ENCODE measurements at places on chromosomes 5 and 9. TPM values are rescaled to one million over a fixed set of nuclear protein-coding genes. Genes with fewer than 3 reads are reported as not detected.

Gene IL17B
- not detected for total RNA-seq

Gene C1QTNF2
- total RNA-seq, result 0.42 TPM

Gene FOXD4L4
- 0.16 TPM for total RNA-seq

Gene MXD3
- total RNA-seq, result 36.9 TPM

Gene KIF24
- 12.3 TPM for total RNA-seq

Gene SMIM3
- 5.7 TPM for total RNA-seq

Gene MORN5
- total RNA-seq, result not detected

Gene MTRR
- 50.8 TPM for total RNA-seq

Gene GZMA
- not detected for total RNA-seq

Gene ADGRD2
- not detected for total RNA-seq

Gene BTNL8
- not detected for total RNA-seq

Gene ZNF169
- 5.9 TPM for total RNA-seq

Gene ST8SIA4
- 5.9 TPM for total RNA-seq

Gene NKD2
- 20.6 TPM for total RNA-seq

GRCh38 chr5:115098041-115098702 is 71.5 kb downstream of the TRIM36 start:
- peak; percentile 13 for DNase-seq

- DNase-seq, result peak; percentile 59
Measured at GRCh38 chr9:37650873-37651768, at the start of gene FRMPD1. Gene FRMPD1, plus strand, starts transcription at chr9:37650954. Its CDS starts 41,688 bp downstream, at chr9:37692642.

DNA sequence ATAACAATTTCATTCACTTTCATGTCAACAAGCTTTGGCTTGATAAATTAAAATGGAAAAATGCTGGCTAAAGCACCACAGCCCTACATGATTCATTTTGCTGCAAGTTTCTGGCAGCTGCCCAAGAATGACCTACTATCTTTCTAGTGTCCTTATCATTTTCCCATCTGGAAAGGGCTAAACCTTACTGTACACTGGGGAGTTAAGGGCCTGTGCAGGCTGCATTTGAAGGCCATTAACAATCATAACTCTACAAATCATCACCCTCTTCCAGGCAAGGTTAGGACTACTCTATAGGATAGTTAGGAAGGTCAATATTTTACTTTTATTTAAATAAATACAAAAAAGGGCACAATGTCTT is 579.7 kb upstream of the ZNF608 start:
- no peak for DNase-seq

DNA sequence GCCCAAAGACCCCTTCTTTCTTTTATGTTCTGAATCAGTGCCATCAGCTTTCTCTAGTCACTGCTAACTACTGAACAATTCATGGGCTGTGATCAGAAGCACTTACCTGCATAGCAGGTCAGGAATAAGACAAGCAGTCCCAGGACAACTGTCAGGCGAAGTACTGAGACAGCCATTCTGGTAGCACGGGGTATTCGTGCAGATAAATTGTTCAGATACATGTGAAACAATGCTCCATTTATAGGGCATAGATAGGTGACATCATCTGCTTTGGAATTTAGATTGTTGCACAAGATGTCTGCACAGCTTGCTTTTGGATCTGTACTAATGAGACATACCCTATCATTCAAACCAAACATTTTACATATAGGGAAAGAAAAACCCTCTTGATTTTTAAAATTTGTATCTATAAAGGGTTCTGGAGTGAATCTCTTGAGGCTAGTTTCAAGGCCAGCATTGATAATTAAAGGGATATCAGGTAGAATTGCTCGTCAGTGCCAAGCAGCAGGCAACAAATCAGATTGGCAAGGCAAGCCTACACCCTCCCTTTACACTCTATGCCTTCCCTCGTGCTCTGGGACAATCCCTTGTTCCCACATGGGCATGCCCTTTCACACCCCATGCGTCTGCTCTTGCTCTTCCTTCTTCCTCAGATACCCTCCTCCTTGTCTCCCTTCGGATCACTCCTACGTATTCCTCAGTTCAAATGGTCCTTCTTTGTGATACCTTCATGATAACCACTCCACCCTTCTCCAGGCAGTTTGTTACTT is at the start of gene C5orf46:
Gene C5orf46, minus strand, starts transcription at position 213 of the 770 bp plus-strand sequence. Its CDS starts 37 bp downstream, at position 176.
- DNase-seq, result no peak

- DNase-seq, result no peak
Measured at GRCh38 chr9:97560851-97561250, 59.4 kb downstream of the TMOD1 start.

DNA sequence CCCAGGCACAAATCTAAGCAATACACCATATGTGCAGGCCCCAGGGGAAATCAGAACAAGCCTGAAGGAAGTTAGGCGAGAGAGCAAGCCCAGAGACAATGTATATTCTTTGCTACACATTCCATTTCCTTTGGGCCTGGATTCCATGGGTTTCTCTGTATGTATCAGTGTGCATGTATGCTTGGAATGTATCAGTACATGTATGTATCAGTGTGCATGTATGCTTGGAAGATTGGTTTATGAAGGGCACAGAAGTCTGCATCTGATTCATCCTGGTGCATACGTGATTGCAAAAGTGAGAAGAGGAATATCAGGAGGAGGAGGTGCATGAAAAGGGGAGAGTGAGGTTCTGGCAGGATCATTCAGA is 232.6 kb upstream of the ANKRD55 start:
- no peak for DNase-seq

DNA sequence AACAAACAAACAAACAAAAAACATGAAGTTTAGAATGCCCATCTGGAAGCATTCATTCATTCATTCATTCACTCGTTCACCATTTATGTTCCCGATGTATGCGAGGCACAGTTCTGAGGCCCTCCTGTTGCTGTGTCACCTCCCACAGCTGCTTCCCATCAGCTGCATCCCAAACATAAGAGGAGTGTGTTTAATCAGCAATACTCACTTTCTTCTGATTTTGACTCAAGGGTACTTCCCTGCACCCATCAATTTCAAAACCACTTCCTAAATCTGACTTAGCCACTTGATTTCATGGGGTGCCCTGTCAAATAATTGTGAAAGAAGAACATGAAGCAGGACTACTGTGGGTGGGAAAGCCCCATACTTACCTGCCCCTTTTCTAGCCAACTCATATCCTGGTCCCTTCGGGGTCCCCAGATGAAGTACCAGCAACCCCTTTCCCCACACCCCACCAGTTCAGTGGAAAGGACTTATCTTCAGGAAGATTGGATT is 128.0 kb upstream of the IL12B start:
- DNase-seq, result no peak

DNA sequence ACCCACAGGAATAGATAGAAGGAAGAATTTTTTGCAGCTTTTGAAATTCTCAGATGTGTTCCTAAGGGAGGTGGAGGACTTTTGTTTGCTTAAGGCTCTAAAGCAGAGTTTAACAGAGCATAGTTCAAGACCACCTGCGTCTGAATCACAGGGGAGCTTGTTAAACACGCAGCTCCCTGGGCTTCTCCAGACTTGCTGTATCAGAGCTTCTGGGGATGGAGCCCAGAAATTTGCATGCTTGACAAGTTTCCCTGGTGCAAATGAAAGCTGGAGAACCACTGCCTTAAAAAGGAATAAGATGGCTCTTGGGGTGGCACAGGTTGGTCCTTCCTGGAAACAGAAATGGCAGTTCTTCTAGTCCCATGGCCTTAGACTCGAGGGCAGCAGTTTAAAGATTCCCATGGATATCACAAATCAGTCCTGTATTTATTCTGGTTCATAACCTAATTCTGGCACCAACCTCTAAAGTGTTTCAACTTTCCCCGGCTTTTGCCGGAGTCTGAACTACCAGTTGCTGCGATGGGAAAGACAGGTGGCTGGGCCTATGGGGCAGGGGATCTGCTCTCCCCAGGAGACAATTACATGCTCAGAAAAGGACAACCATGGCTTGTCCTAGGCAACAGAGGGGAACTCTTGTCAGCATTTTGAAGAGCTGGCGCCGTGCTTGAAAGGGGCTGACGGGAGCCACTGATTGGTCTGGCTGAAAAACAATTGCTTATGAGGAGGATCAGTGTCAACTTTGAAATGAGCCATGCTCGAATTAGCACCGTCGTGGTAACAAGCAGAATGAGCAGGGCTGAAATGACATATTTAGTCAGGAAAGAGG is 599.6 kb downstream of the CCDC171 start:
- DNase-seq, result no peak

DNA sequence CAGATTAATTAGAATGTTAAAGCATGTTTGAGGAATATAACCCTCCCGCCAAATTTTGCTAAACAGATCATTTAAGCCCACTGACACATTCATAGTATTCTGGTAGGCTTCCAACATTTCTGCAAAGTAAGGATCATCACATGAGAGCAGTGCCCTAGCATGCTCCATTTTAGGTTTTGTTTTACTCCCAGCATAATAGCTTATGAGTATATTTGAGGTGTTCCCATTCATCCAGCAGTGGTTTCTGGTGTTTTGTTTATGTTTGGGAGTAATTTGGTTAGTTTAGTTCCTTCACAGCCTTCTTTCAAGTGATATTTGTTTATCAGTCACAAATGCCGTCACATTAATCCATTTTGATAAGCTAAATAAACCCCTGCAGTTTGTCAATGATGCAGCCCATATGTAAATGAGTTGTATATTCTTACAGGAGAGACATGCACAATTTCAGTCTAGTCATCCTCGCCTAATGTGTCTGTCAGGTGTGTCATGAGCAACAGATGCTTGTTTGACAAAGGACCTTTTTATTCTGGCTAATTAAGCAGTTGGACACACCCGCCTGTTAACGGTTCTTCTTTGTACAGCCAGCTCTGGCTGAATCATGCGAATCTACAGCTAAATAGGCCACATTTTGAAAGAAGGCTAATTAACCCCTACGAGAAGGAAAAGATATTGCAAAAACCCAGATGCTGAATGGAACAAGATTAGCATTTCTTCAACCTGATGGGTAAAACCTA is 124.4 kb downstream of the RFX3 start:
- DNase-seq, result no peak

DNA sequence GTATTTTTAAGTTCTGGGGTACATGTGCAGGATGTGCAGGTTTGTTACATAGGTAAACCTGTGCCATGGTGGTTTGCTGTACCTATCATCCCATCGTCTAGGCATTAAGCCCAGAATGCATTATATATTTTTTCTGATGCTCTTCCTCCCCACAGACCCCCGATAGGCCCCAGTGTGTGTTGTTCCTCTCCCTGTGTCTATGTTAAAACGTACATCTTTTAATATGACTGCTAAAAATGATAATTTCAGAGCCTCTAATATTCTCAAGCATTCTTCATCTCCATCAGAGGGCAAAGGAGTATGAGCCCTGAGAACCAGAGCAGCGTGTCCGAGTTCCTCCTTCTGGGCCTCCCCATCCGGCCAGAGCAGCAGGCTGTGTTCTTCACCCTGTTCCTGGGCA is at the start of gene OR1J2:
Gene OR1J2, plus strand, starts transcription at position 301 of the 400 bp plus-strand sequence. Its CDS starts 0 bp downstream, at position 301.
- DNase-seq, result no peak

GRCh38 chr5:137808503-137809135 is 54.5 kb upstream of the HNRNPA0 start:
- no peak for DNase-seq

GRCh38 chr9:133250741-133251170 is 24.2 kb downstream of the ABO start:
- DNase-seq, result no peak

- DNase-seq, result no peak
Measured at GRCh38 chr5:9189681-9190080, 356.2 kb downstream of the SEMA5A start.

- peak; percentile 29 for DNase-seq
Measured at GRCh38 chr5:87899208-87899661, 369.4 kb downstream of the TMEM161B start.

- no peak for DNase-seq
Measured at GRCh38 chr5:16922430-16922829, 13.7 kb downstream of the MYO10 start.

- no peak for DNase-seq
Measured at GRCh38 chr5:67334373-67334772, 137.8 kb upstream of the CD180 start.

DNA sequence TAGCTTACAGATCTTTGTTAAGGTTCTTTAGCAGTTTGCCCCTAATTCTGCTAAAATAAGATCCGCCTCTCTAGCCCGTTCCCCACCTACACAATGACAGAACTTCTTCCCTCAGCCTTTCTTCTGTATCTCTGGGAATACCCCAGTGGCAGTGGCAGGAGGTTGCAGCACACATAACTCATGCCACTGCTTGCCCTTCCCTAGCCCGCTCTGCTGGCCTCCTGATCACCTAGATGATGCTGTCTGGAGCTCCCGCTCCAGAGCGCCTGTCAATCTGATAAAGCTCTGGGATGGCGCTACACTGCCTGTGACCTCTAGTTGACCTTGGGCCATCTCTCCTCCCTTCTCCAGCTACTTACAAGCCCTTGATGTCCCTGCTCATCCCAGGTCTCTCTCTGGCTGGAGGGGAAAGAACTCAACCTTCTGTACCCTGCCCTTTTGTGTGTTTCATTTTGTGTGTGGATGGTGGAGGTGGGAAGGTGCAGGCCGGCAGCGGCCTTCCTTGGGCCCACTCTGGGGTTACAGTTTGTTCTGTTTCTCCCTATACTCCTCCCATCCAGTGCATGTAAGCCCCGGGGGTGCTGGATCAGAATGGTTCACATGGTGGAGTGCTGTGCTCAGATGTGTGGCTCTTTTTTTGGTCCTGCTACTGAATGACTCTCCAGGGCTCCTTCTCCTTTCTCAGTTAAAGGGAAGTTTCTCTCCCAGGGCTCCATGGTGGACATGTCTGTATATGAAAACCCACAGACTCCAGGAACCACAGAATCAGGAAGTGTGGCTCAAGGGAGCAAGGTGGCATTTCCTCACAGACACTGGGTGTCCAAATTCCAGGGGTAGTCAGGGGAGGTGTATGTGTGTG is 29.1 kb downstream of the MTX3 start:
- no peak for DNase-seq

DNA sequence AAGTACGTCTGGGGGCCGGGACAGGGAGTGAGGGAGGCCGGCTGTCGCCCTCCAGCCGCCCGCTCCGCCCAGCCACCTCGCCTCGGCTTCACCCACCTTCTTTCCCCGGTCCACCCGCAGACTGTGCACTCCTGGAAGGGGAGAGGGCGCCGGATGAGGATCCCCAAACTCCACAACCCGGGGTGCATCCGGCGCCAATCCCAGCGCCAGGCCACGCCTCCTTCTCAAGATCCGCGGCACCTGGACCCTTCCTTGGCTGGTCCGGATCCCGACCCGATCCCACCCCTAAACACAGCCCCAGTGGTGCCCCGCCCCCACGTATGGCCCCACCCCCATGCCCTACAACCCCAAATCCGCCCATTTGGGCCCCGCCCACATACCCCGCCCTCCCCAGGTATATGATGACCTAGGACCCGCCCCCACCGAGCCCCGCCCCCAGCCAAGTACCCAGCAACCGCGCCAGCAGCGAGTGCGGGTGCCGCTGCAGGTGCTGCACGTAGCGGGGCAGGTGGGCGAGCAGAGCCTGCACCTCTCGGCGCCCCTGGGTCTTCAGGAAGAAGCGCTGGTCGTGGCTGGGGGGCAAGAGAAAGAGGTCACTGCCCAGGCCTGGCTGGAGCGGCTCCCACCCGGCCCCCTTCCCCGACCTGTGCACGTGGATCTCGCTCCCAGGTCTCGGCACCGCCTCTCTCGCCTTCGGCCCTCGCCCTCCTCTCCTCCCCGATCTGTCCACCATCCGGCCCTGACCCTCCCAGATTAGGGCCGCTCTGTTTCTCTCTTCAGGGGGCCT is 3.2 kb downstream of the PIP5KL1 start:
- DNase-seq, result no peak
